Ammon's horn (tissue), 1 donor: ENCODE measurements at places on chromosomes 5 and 9.

DNA sequence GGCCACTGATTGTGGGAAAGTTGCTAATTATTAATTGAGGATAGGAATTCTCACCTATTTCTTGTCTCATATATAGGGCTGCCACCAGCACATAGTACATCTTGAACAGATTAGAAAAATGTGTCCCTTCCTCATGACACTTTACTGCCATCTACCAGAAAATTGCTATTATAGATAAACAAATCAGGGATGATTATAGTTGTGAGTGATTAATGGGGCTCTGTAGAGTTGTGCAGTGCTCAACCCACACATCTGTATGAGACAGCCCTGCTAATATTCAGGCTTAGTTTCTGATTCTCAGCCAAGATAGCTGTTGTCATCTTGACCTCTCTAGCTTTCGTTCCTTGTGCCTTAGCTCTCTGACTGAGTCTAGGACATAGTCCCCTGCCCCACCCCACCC is 373.3 kb downstream of the TLE4 start:
- no peak for DNase-seq

DNA sequence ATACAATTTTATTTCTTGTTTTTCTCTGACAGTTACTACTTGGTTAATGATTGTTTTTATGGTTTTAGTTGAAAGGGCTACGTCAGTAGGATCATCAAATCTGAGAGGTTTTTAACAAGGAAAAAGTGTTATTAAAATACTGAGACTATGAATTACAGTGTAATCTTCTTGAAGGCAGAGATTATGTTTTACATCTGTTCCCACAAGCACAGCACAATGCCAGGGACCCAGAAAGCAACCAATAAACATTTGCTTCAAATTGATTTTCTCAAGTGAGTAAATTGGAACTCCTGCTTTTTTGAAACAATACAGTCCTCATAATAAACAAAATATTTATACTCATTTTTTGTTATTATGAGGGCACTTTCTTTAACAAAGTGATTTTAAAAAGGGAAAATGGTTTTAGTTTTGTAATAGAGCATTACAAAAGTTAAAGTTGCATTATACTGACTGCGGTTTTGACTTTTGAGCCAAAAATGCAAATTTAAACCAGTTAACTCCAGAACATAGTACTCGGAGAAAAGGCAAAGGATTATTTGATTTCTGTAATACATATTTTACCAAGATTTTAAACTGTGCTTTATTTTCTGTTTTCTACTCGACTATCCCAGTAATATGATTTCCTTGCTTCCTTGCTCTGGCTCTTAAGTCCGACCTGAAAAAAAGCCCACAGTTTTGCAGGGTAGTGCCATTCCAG is 176.9 kb downstream of the GDNF start:
- no peak for DNase-seq

DNA sequence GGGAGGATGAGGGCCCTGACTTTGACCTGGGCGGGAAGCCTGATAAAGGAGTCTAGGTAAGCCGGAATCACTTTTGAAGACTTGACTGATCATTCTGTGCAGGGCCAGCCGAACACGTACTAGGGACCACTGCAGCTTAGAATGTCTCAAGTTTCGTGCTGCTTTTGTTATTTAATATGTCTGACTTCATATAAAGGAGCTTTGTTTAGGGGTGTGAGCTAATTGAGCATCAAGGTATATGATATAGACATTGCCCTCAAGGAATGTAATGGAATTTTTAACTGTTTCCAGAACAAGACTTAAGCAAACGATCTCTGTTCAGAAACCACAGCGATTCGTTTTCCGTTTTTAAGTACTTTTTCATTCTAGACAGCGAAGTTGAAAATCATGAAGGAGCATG is 173.0 kb downstream of the SEMA6A start:
- DNase-seq = no peak

- no peak for DNase-seq
These were observed 69.9 kb downstream of the LRSAM1 start for GRCh38 chr9:127520941-127521918.

DNA sequence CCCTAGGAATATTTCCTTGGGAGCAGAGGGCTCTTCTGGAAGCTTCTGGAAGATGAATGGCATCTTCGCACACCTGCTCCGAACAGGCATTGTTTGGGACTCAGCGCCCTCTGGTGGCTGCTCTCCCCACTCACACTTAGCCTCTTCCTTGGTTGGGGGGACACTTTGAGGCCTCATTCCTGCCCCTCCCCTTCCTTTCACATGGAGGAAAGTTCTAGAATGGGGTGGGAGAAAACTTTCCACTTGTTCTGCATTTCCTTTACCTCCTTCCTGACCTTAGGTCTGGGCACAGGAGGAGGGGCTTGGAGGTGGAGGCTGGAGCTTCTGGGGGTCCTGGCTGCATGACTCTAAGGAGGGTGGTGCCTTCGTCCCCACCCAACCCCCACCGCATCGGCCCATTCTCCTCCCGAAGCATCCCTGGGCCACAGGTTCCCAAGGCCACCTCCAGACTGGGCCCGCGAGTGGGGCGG is 19.3 kb upstream of the SMIM32 start:
- DNase-seq = peak; percentile 64

DNA sequence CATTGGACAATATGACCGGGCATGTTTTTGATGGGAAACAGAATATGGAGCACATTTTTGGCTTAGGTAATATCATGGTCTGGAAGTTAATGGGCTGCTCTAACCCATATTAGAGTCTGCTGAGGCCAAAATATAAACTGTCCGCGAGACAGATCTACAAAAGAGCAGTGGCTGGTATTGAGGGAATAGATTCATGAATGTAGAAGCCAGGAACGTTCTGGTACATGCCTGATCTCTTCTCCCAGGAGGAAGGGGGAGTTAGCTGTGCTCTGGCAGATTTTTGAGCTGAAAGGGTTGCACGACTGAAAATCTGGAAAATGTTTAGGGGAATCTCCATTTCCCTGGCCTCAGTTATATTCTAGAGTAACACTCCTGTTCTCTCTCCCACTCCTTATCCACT is 42.9 kb upstream of the ZFR start:
- no peak for DNase-seq

DNA sequence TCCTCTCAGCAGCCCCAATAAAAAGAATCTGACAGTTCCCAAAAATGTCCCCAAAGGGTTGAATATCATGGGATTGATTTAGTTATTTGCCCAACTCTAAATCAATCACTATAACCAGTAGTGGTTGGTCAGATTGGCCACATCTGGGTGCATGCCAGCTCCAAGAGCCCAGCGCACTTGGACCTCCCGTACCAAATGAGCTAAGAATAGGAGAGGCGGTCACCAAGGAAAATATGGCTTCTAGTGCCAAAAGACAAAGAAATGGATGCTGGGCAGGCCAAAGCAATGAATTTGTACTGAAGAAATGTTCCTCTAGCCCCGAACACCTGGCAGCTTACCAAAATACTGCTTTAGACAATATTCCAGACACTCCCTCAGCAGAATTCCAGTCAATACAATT is 80.3 kb downstream of the RCL1 start:
- no peak for DNase-seq

- DNase-seq = no peak
These were observed 111.1 kb downstream of the ARRDC3 start for GRCh38 chr5:91271999-91272398.

DNA sequence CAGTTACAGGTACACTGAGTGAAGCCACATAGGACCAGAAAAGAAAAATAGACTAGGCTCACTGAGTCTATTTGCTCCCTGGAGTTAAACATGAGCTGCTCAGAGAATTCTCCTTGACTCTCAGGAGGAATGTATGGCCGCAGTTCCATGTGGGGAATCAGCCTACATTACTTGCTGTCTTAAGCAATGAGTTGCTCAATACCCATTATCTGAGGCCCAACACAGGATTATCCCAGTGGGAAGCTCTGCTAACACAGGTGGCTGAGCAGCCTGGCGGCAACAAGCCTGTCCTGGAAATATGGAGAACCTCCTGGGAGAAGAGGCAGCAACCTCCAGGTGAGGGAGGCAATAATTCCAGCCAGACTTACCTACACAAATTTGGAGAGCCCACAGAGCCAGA is 177.5 kb upstream of the NREP start:
- DNase-seq = no peak

GRCh38 chr5:141757402-141757801 is 75.4 kb upstream of the ARAP3 start:
- no peak for DNase-seq

DNA sequence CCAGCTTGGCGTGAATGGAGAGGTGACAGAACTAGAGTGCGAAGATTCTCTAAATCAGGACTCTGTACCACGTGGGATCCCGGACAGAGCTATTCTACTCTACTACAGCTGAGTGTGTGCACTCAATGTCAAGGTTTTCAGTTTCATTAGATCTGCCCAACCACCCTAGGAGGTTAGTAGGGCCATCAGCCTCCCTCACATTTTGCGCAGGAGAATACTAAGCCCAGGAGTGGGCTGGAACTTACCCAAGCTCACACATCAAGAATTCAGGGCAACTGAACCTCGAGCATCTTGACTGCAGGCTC is 68.3 kb upstream of the TBC1D2 start:
- DNase-seq = no peak

GRCh38 chr5:174503461-174504265 is 220.7 kb upstream of the MSX2 start:
- peak; percentile 90 for DNase-seq

DNA sequence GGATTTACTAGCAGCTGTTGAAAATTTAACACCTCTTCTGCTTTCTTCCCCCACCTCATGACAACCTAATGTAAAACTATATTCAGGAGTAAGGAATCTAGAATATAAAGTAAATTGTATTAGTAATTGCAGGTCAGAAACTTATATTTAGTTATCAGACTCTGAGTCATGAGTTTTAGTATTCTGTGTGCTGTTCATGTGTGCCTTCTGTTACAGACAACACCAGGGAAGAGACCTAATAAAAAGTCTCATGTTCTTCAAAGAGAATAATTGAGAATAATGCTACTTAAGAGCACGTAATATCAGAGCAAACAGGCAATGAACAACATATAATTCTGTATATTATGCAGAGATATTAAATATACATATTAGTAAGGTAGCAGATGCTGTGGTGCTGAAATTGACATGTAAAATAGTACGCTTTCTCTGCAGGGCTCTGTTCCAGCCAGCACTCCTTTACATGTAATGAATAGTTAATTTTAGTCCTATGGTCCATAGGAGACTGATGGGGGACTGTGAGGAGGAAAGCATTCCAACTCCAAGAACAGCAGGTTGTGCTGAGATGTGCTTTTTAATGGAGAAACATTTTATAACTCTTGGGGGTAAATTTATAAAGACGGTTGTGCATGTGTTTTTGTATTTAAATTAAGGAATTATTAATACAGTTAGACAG is 106.4 kb downstream of the ZSWIM6 start:
- no peak for DNase-seq

DNA sequence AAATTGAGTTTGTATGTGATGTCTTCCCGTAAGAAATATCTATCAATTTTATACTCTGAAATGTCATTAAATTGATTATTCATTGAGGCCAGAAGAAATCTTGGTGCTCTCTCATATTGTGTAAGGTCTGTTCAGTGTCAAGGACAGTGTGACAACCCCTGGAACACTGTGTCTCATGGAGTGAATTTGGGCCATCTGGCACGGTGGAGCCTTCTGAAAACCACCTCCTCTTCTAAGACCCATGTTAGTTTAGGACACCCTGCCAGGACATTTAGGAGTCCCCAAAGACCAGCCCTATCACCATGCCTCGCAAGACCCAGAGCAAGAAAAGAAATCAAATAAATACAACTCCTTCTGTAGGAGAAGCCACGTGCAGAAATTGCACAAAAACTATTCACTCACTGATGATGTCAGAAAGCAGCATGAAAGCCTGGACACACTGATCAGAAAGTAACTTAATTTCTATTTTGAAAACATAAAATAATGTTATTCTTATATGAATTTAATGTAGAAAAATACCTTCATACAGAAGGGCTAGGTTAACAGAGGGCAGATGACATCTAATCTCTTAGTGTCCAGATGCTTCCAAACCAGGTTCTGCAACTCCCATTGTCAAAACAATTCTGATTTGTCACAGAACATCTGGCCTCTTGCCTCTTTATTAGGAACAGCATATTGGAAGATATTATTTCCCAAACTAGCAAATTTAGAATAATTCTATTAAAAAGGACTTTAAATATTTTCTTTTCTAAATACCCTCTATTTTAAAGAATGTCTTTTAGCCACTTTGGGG is 298.8 kb downstream of the NR2F1-AS1 start:
- no peak for DNase-seq

DNA sequence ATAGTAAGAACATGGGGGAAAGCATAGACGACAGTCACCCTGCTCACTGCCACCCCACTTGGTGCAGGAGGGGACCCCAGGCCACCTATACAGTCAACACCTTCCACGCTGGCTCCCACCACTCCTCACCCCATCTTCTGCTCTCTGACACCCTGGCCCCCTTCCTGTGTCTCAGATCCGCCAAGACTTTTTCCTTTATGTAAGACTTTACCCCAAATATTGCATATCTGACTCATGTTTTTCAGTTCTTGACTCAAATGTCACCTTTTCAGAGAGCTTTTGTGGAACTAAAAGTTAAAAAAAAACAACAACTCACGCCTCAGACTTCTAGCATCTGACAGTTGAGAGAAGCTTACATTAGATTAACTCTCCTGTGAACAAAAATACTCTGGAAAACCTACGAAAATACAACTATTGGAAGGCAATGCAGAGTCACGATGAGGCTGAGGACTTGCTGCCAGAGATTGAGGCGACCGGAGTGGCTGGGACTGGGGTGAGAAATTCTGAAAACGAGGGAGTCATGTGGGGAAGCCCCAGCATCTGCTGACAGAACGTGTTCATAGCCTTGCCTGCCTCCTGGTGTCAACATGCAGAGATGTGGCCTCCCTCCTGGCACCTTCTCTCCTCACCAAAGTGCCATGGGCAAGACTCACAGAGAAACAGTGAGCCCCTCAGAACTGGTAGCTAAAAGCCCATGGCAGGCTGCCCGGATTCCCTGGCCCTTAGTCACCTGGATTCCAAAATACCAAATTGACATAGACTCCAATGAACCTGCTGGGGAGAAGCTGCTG is 22.4 kb upstream of the FCN2 start:
- DNase-seq = no peak

DNA sequence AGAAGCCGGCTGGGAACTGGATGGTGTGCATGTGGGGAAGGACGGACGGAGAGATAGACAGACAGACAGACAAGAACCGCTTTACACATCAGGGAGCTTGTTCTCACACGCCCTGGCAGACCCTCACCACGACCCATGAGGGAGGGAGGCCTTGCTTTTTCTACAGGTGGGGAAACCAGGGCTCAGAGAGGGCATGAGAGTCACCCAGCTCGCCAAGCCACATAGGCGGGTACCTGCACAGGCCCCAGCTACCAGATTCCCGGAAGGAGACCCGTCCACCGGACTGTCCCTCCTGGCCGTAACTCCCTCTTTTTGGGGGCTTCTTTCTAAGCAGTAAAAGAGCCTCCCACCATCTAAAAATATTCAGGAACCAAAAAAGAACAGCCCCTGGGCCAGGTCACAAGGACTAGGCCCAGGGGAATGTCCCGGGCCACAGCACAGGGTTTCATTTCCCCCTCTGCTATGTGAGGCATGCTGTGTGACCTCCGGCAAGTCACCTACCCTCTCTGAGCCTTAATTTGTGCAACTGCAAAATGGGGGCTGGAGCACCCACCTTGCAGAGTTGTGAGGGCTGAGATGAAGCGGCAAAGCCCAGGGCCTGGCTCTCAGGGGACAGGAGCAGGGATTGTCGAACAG is 84.4 kb upstream of the SARDH start:
- DNase-seq = no peak

GRCh38 chr5:132718544-132719312 is 18.6 kb downstream of the KIF3A start:
- DNase-seq = no peak

GRCh38 chr5:168086746-168087145 is 204.7 kb upstream of the WWC1 start:
- no peak for DNase-seq
